NCI-H1092 treated with DMSO at 0.1 percent for 48 hours (cell line): ENCODE measurements at places on chromosomes 3 and 15.

GRCh38 chr15:89878323-89878722, 15.5 kb downstream of the AP3S2 start:
- DNase-seq: no peak

GRCh38 chr15:36390491-36390890, 188.9 kb upstream of the CDIN1 start:
- DNase-seq: no peak

DNA sequence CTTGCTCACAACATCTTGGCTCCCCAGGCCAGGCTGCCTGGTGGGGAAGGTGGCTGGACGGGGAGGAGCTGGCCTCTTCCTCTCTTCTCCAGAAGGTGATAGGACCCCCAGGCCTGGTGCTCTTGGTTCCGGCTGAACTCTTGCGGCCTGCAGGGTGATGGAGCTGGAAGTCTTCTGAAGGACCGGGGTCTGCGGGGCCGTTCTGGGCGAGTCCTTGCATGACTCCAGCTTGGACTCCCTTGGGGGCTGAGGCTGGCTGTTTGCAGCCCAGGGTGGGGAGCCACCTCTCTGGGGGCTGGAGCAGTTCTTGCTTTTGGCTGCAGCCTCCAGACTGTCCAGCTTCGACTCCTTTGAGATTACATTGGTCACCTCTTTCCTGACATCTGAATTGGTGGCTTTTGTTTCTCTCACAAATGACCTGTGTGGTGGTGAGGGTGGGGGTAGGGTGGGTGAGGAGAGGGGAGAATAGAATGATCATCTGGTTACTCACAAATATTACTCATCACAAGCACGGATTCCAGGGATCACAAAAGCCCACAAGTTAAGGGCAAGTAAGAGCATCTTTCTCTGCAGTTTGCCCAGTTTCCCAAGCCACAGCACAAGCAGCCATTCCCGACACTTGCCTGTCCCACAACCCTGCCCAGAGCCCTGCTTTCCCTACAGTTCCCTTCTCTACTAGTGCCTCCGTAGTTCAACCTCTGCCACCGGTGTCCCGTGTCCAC, 149.1 kb upstream of the HACD2 start:
- DNase-seq: no peak

GRCh38 chr15:29140475-29141307, 128.9 kb downstream of the NSMCE3 start:
- DNase-seq: no peak

- DNase-seq: no peak
These were observed 448 bp downstream of the SLC12A8 start for GRCh38 chr3:125212091-125212508.

- no peak for DNase-seq
These were observed 15.2 kb downstream of the CDIN1 start for GRCh38 chr15:36594556-36595090.

- DNase-seq: no peak
These were observed 46.0 kb upstream of the GSK3B start for GRCh38 chr3:120140098-120140742.

GRCh38 chr15:59159210-59159609, 47.4 kb upstream of the LDHAL6B start:
- DNase-seq: no peak

DNA sequence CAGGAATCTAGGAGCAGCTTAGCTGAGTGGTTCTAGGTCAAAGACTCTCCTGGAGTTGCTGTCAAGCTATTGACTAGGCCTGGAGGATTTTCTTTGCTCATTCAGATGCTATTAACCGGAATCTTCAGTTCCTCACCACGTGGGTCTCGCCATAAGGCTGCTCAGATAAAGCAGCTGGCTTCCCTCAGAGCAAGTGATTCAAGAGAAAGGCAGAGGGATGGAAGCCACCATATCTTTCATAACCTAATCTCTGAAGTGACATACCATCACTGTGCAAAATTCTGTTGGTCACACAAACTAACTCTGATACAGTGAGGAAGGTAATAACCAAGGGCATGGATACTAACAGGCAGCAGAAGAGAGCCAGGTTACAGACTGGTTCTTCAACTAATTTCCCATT, 72.7 kb upstream of the FLNB start:
- no peak for DNase-seq

DNA sequence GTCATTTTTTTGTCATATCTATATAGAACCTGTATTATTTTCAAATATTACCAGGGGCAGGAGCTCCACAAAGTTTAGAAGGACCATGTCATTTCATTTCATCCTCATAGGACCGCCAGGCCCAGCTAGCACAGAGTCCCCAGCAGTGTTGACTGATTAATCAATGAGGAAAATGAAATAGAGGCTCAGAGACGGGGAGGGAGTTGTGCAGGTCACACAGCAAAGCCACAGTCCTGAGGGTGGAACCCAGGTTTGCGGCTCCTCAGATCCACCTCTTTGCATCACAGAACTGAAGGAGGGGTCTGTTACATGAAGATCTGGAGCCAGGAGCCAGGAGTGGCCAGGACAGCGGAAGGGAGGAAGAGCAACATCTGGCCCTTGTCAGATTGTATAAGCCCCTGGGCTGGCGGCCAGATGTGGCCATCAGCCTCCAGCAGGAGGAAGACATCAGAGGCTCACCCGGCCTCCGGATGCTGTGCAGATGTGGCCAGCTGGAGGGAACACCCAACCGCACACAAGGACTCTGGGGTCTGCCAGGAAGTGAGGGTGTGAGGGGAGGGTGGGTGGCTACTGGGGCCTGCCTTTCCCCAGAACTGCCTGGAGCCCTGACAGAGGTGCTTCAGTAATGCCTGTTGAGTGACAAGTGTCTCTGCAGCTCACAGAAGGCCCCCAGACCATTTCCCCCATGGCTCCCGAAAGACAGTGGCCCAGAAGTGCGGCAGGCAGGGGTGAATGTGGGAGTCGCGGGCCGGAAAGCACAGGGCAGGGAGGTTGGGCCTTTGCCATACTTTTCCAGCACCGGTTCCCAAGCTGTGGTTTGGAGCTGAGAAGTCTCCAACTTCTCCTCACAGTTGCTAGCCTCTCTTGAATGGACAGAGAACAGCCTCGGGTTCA, 21.3 kb downstream of the EFCC1 start:
- DNase-seq: no peak

DNA sequence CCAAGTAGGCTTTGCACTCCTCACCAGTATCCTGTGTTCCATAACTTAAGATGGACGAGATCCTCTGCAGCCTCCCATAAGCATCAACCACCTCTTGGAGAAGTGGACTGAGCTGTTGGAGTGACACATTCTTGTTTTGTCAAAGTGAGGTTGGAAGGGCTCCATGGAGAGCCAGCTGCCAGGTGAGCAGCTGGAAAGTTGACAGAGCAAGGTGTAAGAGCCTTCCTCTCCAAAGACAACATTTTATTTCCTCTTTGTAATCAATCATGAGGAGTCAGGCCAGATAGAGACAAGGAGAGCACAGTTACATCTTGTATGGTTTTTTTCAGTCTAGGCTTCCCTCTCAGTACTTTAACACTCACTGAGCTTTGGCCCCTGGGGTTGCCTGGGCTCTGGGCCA, 5.1 kb downstream of the ABI3BP start:
- DNase-seq: no peak

DNA sequence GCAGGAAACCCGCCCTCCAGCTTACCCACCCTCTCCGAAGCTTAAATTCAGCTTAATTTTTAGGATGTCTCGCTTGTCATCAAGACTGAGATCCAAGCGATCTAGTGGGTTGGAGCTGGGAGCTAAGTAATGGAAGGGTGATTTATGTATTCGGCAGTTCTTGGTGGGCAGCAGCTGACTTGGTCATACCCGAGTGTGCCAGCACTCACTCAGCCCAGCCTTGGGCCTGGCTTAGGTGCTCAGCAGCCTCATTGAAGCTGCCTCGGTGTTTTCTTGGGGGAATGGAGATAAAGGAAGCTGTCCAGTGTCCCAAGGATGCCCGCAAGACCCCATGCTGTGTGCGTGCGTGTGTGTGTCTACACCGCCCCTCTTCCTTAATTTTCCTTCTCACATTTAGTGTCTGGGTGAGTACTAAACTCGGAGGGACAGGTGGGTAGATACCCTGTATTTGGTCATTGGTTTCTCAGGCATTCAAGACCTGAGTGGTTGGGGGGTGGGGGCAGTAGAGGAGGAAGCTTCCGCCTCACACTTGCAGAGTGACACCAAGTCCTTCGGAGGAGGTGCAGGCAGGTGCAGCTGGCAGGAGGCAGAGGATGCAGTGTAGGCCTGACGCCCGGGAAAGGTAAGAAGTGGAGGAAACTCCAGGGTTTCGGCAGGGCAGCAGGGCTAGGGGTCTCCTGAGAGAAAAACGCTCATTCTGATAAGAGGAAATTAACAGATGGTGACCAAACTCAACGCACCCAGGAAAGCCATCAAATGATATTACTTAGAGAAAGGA, 92.8 kb downstream of the PCSK6 start:
- DNase-seq: no peak

GRCh38 chr3:131454501-131454900, 48.3 kb downstream of the MRPL3 start:
- DNase-seq: no peak
